WTC11 (cell line): ENCODE measurements at places on chromosomes 13 and 19. TPM values are rescaled to one million over a fixed set of nuclear protein-coding genes. Genes with fewer than 3 reads are reported as not detected.

DNA sequence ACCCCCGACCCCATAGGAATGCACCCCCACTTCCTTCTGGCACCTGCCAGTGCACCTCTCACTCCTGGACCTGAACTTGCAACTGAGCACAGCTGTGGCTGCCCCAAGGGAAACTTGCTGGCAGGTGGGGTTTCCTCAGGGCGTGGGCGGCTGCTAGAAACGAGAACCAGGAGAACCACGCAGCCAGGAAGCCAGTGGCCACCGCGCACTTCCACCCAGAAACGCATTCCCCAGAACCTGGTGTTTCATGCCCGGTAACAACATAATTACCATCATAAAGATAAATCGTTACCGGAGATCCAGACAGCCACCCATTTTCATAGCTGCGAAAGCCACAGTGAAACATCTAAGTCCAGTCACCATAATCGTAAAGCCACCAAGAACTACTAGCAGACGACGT is 75.2 kb upstream of the C13orf46 start:
- DNase-seq, result no peak

GRCh38 chr19:7871437-7872305 is 2.5 kb downstream of the PRR36 start:
- peak; percentile 100 for DNase-seq

DNA sequence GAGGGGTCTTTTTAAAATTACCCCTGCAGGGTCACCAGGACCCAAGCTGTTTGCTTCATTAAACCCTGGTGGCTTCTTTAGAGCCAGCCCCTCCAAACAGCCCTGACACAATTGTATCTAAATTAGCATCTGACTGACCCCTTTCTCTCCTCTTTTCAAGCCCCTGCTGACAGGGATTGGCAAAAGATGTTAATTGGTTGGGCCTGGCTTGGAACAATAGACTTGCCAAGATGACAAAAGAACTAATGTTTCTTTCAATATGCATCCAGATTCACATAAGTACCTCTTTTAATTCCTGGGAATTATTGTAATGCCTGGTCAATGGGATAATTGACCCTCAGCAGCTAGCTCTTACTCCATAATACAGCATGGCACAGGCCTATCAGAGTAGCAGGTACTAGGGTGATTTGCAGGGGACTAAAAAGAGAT is 140.8 kb downstream of the SHISA2 start:
- DNase-seq, result peak; percentile 22

DNA sequence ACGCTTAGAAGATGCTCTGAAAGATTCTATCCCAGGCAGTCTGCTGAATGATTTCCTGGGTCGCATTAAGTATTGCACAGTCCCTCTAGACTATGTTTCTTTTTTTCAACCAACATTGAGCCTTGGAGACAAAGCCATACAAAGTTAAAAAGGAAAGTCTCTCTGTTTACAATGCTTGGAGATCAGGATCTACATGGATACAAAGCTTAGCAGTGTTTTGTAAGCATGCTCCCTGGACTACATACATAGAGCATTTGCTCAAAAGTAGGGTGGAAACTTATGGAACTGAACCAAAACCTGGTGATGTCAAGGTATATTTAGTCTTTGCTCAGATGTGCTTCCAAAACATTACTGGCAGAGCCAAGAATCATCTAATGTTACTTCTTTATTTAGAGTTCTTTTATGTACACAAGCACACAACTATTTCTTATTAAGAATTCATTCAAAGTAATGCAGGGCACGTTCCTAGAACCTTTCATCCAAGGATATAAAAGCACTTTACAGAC is 241.2 kb downstream of the ABCC4 start:
- no peak for DNase-seq

DNA sequence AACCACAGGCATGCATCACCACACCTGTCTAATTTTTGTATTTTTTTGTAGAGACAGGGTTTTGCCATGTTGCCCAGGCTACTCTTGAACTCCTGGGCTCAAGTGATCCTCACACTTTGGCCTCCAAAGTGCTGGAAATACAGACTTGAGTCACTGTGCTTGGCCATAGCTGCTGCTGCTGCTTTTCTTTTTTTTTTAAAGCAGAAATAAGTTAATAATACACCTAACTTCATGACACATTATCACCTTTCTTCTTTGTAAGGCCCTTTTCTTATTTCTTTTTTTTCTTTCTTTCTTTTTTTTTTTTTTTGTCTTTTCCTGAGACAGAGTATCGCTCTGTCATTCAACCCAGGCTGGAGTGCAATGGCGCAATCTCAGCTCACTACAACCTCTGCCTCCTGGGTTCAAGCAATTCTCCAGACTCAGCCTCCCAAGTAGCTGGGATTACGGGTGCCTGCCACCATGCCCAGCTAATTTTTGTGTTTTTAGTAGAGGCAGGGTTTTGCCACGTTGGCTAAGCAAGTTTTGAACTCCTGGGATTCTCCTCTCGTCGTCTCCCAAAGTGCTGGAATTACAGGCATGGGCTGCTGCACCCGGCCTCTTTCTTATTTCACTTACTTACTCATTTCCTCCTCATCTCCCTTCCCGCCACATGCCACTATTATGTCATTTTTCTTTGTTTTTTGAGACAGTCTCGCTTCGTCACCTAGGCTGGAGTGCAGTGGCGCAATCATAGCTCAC is 8.7 kb downstream of the SHKBP1 start:
- DNase-seq, result no peak

- no peak for DNase-seq
Measured at GRCh38 chr19:33616857-33617256, 4.9 kb upstream of the CHST8 start.

GRCh38 chr19:6800991-6801484 is 28.5 kb downstream of the VAV1 start:
- no peak for DNase-seq

- DNase-seq, result no peak
Measured at GRCh38 chr13:69094485-69094884, 1013.1 kb upstream of the ATXN8OS start.

GRCh38 chr19:57321116-57321515 is 844 bp downstream of the ZNF543 start:
- DNase-seq, result no peak

GRCh38 chr19:45885556-45886426 is at the start of gene IRF2BP1:
Gene IRF2BP1, minus strand, starts transcription at chr19:45886141. Its CDS starts 367 bp downstream, at chr19:45885774.
- peak; percentile 93 for DNase-seq

DNA sequence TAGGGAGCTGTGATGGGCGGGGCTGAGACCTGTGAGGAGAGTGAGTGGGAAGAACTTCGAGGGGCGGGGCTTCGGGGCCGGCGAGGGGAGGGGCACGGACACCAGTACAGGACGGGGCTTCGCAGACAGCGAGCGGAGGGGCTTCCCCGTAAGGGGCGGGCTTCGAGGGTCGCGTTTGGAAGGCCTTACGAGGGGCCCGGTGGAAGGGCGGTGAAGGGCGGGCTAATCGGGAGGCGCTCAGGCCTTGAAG is 4.1 kb upstream of the EMP3 start:
- peak; percentile 100 for DNase-seq

GRCh38 chr13:51729866-51730553 is 74.0 kb downstream of the DHRS12 start:
- no peak for DNase-seq

- DNase-seq, result no peak
Measured at GRCh38 chr13:76300688-76301087, 585.5 kb downstream of the KCTD12 start.

DNA sequence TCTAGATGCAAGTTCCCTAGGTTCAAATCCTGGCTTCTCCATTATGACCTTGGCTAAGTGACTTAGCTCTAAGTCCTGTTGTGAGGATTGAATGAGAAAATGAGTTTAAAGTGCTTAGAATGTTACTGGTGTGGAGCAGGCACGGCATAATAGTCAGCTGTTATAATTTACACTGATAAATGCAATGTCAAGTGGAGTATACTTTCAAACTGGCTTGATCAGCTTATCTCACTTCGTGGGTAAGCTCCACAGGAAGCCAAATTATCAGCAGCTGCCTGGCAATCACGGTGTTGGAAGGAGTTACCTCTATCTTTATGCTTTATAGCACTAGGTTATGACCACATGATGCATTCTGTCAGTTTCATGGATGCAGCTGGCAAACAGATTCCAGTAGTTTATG is 272.8 kb downstream of the OLFM4 start:
- DNase-seq, result no peak

GRCh38 chr13:111213964-111214726 is 99.0 kb downstream of the ARHGEF7 start:
- DNase-seq, result no peak

DNA sequence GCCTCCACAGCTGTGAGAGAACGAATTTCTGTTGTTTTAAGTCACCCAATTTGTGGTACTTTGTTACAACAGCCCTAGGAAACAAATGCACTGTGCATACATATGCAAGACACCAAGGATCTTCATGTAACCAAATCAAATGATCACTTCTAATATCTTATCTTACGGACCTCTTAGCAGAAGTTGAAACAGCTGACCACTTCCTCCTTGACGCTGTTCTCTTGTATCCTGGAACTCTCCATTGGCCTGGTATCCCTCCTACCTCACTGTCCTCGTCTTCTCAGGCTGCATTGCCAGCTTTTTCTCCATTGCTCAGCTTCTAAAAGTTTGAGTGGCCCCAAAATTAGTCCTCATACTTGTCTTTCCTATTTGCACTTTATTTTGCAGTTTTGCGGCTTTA is 200.4 kb downstream of the DLEU7 start:
- DNase-seq, result no peak

GRCh38 chr13:50267917-50268316 is 252.7 kb downstream of the KCNRG start:
- DNase-seq, result no peak

DNA sequence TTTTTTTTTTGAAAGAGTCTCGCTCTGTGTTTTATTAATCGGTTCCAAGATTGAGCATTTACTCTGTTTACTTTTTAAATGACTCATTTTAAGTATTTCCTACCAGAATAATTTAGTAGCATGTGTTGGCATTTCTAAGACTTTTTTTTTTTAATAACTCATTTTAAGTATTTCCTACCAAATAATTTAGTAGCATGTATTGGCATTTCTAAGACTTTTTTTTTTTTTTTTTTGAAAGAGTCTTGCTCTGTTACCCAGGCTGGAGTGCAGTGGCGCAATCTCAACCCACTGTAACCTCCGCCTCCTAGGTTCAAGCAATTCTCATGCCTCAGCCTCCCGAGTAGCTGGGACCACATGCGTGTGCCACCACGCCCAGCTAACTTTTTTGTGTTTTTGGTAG is 13.1 kb downstream of the SETDB2 start:
- no peak for DNase-seq

DNA sequence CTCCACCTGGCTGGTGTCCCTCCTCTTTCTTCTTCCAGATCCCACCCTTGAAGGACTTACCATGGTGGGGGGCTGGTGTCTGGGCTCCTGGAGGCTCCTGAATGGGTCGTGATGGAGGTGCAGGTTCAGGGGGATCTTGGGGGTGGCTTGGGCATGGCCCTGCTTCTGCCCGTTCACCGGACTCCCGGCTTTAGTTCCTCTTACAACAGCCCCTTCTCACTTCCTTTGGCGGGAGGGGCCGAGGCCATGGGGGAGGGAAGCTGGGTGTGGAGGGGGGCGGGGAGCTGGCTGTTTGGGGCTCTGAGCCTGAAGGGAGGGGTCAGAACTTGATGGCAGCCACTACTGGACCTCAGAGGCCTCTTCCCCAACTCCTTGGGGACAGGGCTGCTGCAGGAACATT is at the start of gene MYO1F:
Gene MYO1F (minus strand): TSS at position 196 of the 400 bp plus-strand sequence. CDS start 133 bp downstream, at position 63.
- no peak for DNase-seq

DNA sequence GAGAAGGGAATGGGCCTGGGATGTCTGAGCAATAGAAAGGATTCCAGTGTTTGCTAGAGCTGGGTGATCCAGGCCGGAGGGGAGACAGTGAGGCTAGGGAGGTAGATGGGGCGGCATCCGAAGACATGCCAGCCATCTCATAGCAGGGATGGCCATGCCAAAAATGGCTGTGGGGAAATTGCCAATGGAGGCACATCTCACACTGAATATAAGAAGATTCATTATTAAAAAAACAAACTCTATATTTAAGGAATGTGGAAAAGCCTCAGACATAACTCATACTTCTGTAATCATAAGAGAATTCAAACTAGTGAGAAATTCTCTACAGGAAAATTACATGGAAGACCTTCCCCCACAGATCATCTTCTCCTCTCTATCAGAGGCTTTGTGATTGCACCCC is 289.2 kb downstream of the FGF9 start:
- no peak for DNase-seq

- no peak for DNase-seq
Measured at GRCh38 chr19:47107202-47107952, 6.2 kb downstream of the ZC3H4 start.

GRCh38 chr13:31980830-31981229 is 50.7 kb upstream of the FRY start:
- DNase-seq, result no peak

DNA sequence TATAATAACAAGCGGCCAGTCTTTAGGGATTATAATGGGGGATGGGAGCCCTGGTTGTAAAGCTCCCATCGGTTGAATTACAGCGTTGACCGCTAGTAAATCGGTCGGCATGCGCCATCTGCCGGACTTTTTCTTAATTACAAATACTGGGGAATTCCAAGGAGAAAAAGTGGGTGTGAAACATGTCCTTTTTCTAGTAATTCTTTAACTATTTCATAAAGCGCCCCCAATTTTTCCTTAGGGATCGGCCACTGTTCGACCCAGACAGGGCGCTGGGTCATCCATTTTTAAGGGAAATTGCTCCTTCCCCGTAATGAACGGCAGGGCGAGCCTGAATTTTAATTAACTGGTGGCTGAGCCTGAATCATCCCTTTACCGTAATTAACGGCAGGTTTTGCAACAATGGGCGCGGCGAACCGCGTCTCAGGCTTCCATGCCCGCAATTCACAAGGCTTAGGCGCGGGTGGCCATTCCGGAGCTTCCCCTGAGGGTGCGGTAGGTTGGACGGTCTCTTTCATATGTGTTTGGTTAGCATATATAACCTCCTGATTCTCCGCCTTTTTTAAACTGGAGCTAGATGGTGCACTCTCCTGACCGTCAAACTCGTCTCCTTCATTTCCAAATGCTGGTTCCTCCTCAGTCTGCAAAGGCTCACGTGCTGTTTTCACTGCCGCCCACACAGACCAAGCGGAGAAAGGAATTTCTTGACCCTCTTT is 30.2 kb upstream of the EVI5L start:
- peak; percentile 81 for DNase-seq

Gene ZNF584
- total RNA-seq, result 6.6 to 6.8 TPM (median 6.8 TPM) in 3 replicates

Gene PRTN3
- 0.53 to 0.82 TPM (median 0.61 TPM) in 3 replicates for total RNA-seq

Gene HCN2
- 8.0 to 9.2 TPM (median 8.1 TPM) in 3 replicates for total RNA-seq

Gene ZNF541
- 0.07 to 0.09 TPM (median 0.09 TPM) in 3 replicates for total RNA-seq

Gene C19orf85
- total RNA-seq, result 2.1 to 2.5 TPM (median 2.2 TPM) in 3 replicates

Gene CYP4F11
- total RNA-seq, result 0.07 TPM in 1 of 3 replicates, not detected in the others

Gene METTL21C
- total RNA-seq, result not detected in 3 replicates

Gene FXYD7
- 16.7 to 16.9 TPM (median 16.9 TPM) in 3 replicates for total RNA-seq

Gene ARHGAP33
- total RNA-seq, result 36.8 to 43.9 TPM (median 39.8 TPM) in 3 replicates

Gene NCCRP1
- 2.0 to 2.5 TPM (median 2.2 TPM) in 3 replicates for total RNA-seq
